Activated CD4-positive, alpha-beta memory T cell treated with anti-CD3 and anti-CD28 coated beads for 36 hours (primary cell): ENCODE measurements at places on chromosomes 6 and 20.

- H3K27me3 ChIP-seq, result peaks cover 56% of the 10 kb centered on the region
- peaks cover 4% of the 10 kb centered on the region for H3K36me3 ChIP-seq
- H3K4me3 ChIP-seq, result peak overlapping the region; percentile 20
- no peak overlapping the region for H3K27ac ChIP-seq
- peaks cover 2% of the 10 kb centered on the region for H3K4me1 ChIP-seq
- DNase-seq, result no peak
These were observed 9.2 kb upstream of the TBX18 start for GRCh38 chr6:84773431-84774156.

- peaks cover 23% of the 10 kb centered on the region for H3K27me3 ChIP-seq
- H3K4me1 ChIP-seq, result no peaks in the 10 kb centered on the region
- H3K27ac ChIP-seq, result no peak overlapping the region
These were observed 175.1 kb upstream of the PDE10A start for GRCh38 chr6:165837948-165838745.

GRCh38 chr20:12019715-12020114 is 102.0 kb downstream of the BTBD3 start:
- H3K36me3 ChIP-seq, result no peaks in the 10 kb centered on the region
- no peaks in the 10 kb centered on the region for H3K4me1 ChIP-seq
- no peak for DNase-seq
- H3K27me3 ChIP-seq, result no peaks in the 10 kb centered on the region
- H3K4me3 ChIP-seq, result no peak overlapping the region
- H3K27ac ChIP-seq, result no peak overlapping the region

DNA sequence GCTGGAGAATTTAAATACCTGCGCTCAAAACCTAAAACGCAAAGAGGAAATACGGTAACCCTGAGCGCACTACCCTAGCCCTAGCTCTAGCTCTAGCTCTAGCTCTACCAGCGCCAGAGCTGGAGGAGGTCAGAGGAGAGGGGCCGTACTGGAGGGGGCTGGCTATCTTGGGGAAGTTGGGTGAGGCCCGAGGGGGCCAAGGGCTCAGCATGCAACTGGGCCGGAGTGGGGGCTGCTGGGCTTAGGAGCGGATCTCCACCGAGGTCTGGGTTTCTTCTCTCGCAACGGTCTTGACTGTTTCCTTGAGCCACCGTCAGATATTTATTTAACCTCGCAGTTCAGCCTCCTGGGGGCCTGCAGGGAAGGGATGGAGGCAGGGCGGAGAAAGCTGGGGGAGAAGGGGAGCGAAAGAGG is 91.0 kb downstream of the NCR2 start:
- DNase-seq, result no peak
- no peaks in the 10 kb centered on the region for H3K36me3 ChIP-seq
- no peak overlapping the region for H3K27ac ChIP-seq
- peaks cover 13% of the 10 kb centered on the region for H3K4me1 ChIP-seq
- H3K4me3 ChIP-seq, result no peak overlapping the region

DNA sequence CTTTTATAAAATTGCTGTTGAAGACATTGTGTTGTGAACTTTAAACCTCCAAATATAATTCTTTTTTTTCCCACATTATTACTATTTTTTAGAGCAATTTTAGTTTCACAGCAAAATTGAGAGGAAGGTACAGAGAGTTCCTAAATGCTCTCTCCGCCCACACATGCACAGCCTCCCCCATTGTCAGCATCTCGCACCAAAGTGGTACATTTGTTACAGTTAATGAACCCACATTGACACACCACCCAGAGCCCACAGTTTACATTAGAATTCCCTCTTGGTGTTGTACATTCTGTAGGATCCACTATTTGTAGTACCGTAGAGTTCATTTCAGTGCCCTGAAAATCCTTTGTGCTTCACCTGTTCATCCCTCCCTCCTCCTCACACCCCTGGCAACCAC is 33.8 kb downstream of the TMEM181 start:
- H3K36me3 ChIP-seq, result peaks cover 41% of the 10 kb centered on the region
- peaks cover 8% of the 10 kb centered on the region for H3K4me1 ChIP-seq
- H3K27me3 ChIP-seq, result no peaks in the 10 kb centered on the region
- no peak overlapping the region for H3K4me3 ChIP-seq
- DNase-seq, result no peak

DNA sequence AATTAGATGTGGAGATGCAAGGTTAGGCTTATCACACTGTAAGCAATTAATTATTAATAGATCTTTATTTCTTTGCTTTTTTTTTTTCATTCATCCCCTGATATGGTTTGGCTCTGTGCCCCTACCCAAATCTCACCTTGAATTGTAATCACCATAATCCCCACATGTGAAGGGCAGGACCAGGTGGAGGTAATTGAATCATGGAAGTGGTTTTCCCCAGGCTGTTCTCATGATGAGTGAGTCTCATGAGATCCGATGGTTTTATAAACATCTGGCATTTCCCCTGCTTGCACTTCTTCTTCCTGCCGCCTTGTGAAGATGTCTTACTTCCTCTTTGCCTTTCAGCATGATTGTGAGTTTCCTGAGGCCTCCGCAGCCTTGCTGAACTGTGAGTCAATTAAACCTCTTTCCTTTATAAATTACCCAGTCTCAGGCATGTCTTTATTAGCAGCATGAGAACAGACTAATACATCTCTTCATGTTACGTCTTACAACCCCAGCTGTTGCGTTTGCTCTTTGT is 333.8 kb downstream of the CDH26 start:
- H3K27ac ChIP-seq, result no peak overlapping the region
- H3K27me3 ChIP-seq, result peaks cover 1% of the 10 kb centered on the region
- H3K36me3 ChIP-seq, result peaks cover 6% of the 10 kb centered on the region
- H3K4me1 ChIP-seq, result no peaks in the 10 kb centered on the region
- no peak for DNase-seq
- H3K4me3 ChIP-seq, result no peak overlapping the region

- no peak overlapping the region for H3K27ac ChIP-seq
- no peak for DNase-seq
- H3K27me3 ChIP-seq, result no peaks in the 10 kb centered on the region
- no peaks in the 10 kb centered on the region for H3K4me1 ChIP-seq
- no peaks in the 10 kb centered on the region for H3K36me3 ChIP-seq
These were observed 251.0 kb downstream of the TAF4 start for GRCh38 chr20:61814726-61815125.

DNA sequence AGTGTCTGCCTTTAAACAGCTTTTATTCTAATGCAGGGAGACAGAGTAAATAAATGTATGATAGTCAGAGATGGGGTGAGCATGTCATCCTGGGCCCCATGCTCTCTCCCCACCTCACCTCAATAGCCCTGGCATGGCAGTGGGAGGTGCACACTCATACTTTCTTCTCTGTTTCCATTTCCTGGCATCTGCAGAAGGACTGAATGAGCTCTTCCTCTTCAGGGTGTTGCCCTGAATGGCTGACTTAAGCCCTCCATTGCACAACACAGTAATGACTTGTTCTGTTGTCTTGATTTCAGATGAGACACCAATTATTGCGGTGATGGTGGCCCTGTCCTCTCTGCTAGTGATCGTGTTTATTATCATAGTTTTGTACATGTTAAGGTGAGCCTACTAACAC is 57.0 kb upstream of the GNRH2 start:
- H3K36me3 ChIP-seq, result peaks cover 48% of the 10 kb centered on the region
- no peak overlapping the region for H3K27ac ChIP-seq
- H3K27me3 ChIP-seq, result no peaks in the 10 kb centered on the region
- H3K4me1 ChIP-seq, result peaks cover 22% of the 10 kb centered on the region
- peak; percentile 90 for DNase-seq

DNA sequence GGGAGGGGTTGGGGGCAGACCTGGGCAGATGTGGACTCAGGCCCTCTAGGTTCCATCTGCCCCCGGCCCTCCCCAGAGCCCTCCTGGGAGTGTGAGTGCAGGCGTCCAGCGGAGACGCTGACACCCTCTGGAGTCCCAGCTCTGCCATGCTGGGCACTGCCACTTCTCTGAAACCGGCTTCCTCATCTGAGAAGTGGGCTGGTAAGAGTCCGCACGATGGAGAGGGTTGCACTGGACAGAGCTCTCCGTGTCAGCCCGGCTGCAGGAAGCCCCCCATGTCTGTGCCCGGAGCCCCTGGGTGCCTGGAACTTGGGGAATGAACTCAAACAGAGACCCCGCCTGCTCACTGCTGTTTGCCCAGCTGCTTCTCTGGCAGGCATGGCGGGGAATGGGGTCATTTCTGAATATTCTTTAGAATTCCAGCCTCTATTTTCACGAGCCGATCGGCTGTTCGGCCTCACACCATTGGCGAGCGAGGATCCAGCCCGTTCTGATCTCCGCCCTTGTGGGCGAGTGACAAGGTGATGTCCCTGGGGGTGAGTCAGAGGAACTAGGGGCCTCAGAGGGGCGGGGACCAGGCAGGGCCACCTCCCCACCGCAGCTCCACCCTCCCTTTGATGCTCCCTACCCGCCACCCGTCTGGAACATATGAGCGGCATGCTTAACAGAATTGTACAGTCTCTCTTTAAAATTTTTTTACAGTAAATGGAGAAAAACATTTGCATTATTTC is 47.8 kb upstream of the GATA5 start:
- H3K36me3 ChIP-seq, result no peaks in the 10 kb centered on the region
- H3K4me1 ChIP-seq, result peaks cover 15% of the 10 kb centered on the region
- DNase-seq, result peak; percentile 89
- H3K27ac ChIP-seq, result no peak overlapping the region

DNA sequence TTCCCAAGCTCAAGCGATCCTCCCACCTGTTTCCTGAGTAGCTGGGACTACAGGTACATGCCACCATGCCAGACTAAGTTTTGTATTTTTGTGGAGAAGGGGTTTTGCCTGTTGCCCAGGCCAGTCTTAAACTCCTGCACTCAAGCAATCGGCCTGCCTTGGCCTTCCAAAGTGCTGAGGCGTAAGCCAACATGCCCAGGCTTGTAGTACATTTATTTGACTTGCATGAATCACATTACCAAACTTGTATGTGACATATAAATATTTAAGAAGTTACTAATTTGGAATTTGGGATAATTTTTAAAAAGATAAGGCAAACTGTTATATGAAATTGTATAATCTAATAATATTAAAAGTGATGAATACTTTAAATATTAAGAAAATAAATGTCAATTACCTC is 157.6 kb downstream of the MCHR2 start:
- H3K4me1 ChIP-seq, result no peaks in the 10 kb centered on the region
- peaks cover 7% of the 10 kb centered on the region for H3K27me3 ChIP-seq
- DNase-seq, result no peak
- H3K27ac ChIP-seq, result no peak overlapping the region
- H3K36me3 ChIP-seq, result no peaks in the 10 kb centered on the region
- H3K4me3 ChIP-seq, result no peak overlapping the region

DNA sequence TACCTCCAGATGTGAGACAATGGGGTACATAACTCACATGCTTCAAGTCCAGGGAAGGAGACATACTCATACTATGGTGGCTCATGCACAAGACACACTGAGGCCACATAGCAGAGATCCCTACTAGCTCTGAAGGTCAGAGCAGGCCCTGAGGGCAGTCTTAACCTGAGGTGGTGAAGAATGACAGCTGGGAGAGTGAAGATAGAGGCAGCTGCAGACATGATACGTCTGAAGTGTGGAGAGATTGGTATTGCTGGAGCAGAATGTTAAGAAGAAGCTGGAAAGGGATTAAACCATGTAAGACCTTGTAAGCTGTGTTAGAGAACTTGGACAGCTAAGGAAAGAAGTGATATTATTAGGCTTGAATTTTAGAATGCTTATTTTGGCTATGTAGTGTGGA is 32.9 kb downstream of the PGM3 start:
- H3K27me3 ChIP-seq, result no peaks in the 10 kb centered on the region
- no peak overlapping the region for H3K27ac ChIP-seq
- H3K4me3 ChIP-seq, result no peak overlapping the region
- H3K36me3 ChIP-seq, result peaks cover 23% of the 10 kb centered on the region
- DNase-seq, result no peak

GRCh38 chr6:50815436-50816114 is 3.1 kb upstream of the TFAP2B start:
- no peaks in the 10 kb centered on the region for H3K36me3 ChIP-seq
- H3K4me1 ChIP-seq, result peaks cover 15% of the 10 kb centered on the region
- peaks cover 50% of the 10 kb centered on the region for H3K27me3 ChIP-seq
- no peak overlapping the region for H3K27ac ChIP-seq
- H3K4me3 ChIP-seq, result peak overlapping the region; percentile 74

DNA sequence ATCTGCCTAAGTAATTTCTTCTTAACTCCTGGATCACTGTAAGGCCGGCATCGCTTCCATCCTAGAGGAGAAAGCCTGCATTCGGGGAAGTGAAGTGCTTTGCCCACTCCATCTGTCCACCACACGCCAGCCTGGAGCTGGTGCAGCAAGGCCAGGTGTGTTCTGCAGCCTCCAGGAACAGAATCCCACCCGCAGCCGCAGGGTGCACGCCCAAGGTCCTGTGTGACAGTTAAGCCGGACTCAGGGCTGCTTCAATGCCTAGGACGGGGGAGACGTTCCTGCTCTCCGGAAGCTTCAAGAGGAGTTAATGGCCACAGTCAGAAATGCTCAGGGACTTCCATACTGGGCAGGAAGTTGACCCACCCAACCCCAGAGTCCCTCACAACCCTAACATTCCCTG is 86.1 kb upstream of the QKI start:
- no peak overlapping the region for H3K4me3 ChIP-seq
- no peak for DNase-seq
- H3K27ac ChIP-seq, result no peak overlapping the region
- no peaks in the 10 kb centered on the region for H3K36me3 ChIP-seq
- H3K4me1 ChIP-seq, result no peaks in the 10 kb centered on the region

GRCh38 chr6:27755768-27756167 is 156.4 kb downstream of the OR2B2 start:
- peaks cover 3% of the 10 kb centered on the region for H3K27me3 ChIP-seq
- peaks cover 40% of the 10 kb centered on the region for H3K4me1 ChIP-seq
- no peak overlapping the region for H3K4me3 ChIP-seq
- H3K36me3 ChIP-seq, result peaks cover 3% of the 10 kb centered on the region
- no peak for DNase-seq

- H3K27me3 ChIP-seq, result peaks cover 7% of the 10 kb centered on the region
- peak overlapping the region; percentile 70 for H3K4me3 ChIP-seq
- no peak overlapping the region for H3K27ac ChIP-seq
- no peaks in the 10 kb centered on the region for H3K36me3 ChIP-seq
These were observed 1.1 kb upstream of the BEND3 start for GRCh38 chr6:107116328-107116892.

- peaks cover 3% of the 10 kb centered on the region for H3K36me3 ChIP-seq
- DNase-seq, result peak; percentile 64
- H3K4me1 ChIP-seq, result peaks cover 13% of the 10 kb centered on the region
- H3K4me3 ChIP-seq, result no peak overlapping the region
These were observed 77.8 kb upstream of the TGM3 start for GRCh38 chr20:2217857-2218539.

- H3K4me1 ChIP-seq, result peaks cover 8% of the 10 kb centered on the region
- H3K4me3 ChIP-seq, result no peak overlapping the region
- H3K27ac ChIP-seq, result no peak overlapping the region
- peak; percentile 26 for DNase-seq
These were observed 48.4 kb upstream of the CDYL start for GRCh38 chr6:4727671-4728435.
